ENCODE measurements at places on chromosomes 5 and 9.
A peak's percentile ranks its signal among the peaks of the same experiment; 100 is the strongest.

GRCh38 chr9:106897236-106897635, 34.3 kb downstream of the ZNF462 start:
- DNase-seq: no peak
- H3K36me3 ChIP-seq: no peaks in the 10 kb centered on the region

GRCh38 chr5:67537439-67538148, 341.0 kb upstream of the CD180 start:
- H3K27ac ChIP-seq: no peak overlapping the region
- no peaks in the 10 kb centered on the region for H3K4me1 ChIP-seq
- no peak for DNase-seq

GRCh38 chr9:130409246-130409645, 35.5 kb upstream of the ASS1 start:
- no peaks in the 10 kb centered on the region for H3K4me1 ChIP-seq
- no peaks in the 10 kb centered on the region for H3K36me3 ChIP-seq
- no peak overlapping the region for H3K4me3 ChIP-seq
- no peaks in the 10 kb centered on the region for H3K27me3 ChIP-seq
- DNase-seq: no peak

- no peak overlapping the region for H3K27ac ChIP-seq
- no peaks in the 10 kb centered on the region for H3K36me3 ChIP-seq
- peak; percentile 61 for DNase-seq
- H3K4me3 ChIP-seq: no peak overlapping the region
These were observed 232.2 kb downstream of the SYK start for GRCh38 chr9:91033797-91034196.

DNA sequence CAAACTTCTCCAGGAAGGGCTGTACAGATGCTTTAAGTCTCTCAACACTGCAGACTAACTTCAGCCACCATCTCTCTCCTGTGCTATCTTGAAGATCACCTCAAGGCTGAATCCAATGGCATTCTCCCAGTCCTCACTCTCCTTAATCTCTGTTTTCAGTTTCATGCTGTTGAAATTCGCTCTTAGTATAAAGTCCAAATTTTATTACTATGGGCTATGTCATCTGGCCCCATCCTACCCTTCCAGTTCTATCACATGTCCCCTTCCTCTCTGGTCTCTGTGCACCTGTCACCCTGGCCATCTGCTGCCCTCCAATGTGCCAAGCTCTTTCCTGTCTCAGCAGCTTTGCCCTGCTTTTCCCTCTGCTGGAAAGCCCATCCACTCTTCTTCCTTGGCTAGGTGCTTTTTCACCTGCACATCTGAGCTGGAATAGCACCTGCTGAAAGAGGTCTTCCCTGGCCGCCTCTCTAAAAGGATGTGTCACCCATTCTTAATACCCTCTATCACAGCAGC, 284.7 kb upstream of the MAP3K1 start:
- H3K27me3 ChIP-seq: no peaks in the 10 kb centered on the region
- H3K36me3 ChIP-seq: no peaks in the 10 kb centered on the region
- no peak overlapping the region for H3K4me3 ChIP-seq
- H3K27ac ChIP-seq: no peak overlapping the region
- peaks cover 11% of the 10 kb centered on the region for H3K4me1 ChIP-seq

DNA sequence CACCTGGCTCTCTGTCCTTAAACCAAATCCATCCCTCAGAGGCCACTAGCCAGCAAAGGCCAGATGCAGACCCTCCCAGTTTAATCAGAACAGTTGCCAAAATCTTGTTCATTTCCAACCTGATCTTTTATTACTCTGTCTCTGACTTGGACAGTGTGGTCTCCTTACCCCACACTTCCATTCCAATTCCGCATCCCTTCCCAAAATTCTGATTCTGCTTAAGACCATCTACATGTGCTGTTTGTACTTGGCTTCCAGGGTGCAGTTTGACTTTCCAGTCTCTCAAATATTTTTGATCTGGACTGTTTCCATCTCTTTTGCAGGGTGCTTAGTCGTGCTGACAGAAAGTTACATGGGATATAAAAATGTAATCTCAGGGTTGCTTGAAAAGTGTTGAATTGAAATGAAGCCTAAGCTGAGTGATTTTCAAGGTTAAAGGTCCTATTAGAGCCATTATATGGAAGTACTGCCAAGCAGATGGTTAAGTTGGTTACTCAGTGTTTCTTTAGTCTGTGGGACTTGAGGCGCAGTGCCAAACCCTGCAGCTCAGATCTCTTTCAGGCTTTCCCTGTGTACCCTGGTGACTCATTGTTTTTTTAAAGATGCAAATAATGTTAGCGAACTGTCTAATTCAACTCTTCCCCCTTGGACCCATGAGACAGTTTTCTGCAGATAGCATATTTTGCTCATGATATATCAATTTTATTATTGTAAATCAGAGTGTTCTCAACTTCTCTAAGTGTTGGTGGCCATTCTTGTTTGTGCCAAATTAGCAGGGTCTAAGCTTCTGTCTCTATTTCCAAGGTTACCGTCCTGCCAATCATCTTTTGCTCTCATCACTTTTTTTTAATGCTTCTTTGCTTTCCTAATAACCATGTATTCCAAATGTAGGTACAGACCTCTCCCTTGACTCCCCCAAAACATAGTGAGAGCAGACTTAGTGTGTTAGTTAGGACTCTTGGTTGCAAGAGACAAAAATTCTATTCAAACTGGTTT, 18.2 kb upstream of the DCP2 start:
- H3K27ac ChIP-seq: no peak overlapping the region
- H3K36me3 ChIP-seq: no peaks in the 10 kb centered on the region
- H3K4me3 ChIP-seq: no peak overlapping the region
- DNase-seq: no peak

GRCh38 chr5:124740071-124740470, 6.4 kb downstream of the ZNF608 start:
- no peaks in the 10 kb centered on the region for H3K4me1 ChIP-seq
- H3K27ac ChIP-seq: no peak overlapping the region
- H3K27me3 ChIP-seq: peaks cover 5% of the 10 kb centered on the region
- no peaks in the 10 kb centered on the region for H3K36me3 ChIP-seq

DNA sequence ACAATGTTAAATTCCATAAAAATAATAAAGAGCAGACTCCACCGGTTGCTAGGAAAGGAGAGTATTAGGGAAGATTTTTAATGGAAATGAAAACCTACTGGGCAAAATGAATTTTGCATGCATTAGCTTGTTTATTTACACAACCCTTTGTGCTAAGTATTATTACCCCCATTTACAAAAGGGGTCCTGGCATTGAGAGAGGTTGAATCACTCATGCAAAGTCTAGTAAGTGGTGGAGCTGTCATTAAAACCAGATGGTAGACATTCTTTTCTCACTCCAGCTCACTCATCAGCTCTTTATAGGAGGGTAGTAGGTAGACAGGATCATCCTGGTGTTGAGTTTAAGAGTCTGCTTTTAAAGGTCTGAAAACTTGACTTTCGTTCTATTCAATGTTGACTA, 395.1 kb downstream of the PLK2 start:
- no peak overlapping the region for H3K27ac ChIP-seq
- no peaks in the 10 kb centered on the region for H3K36me3 ChIP-seq
- no peak for DNase-seq
- H3K4me1 ChIP-seq: no peaks in the 10 kb centered on the region

GRCh38 chr9:87140605-87141109, 193.4 kb upstream of the GAS1 start:
- no peak overlapping the region for H3K4me3 ChIP-seq
- no peaks in the 10 kb centered on the region for H3K27me3 ChIP-seq
- no peaks in the 10 kb centered on the region for H3K36me3 ChIP-seq
- DNase-seq: no peak
